ENCODE measurements at places on chromosomes 4 and X.

DNA sequence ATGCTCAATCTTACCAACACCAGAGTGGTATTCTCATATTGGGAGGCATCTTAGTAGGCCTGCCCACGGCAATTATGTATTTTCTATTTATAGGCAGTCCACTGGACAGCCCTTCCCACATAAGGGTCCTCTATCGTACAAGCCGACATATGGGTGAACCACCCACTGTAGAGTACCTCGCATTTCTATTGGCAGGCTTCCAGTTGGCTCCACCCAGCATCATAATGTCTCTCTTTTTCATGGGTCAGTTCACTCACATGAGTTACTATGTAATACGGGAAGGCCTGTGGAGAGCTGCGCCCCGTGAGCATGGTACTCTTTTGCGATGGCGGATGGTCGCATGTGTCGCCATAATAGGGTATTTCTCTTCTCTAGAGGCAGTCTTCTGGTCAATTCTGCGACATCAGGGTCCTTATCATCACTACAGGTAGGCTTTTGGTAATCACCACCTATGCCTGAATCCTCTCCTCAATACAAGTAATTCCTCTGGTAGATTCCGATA is 29.4 kb upstream of the FOXR2 start:
- H3K27ac ChIP-seq = no peak overlapping the region
- H3K36me3 ChIP-seq = no peaks in the 10 kb centered on the region
- H3K4me1 ChIP-seq = no peaks in the 10 kb centered on the region
- no peak overlapping the region for H3K4me3 ChIP-seq
- H3K27me3 ChIP-seq = no peaks in the 10 kb centered on the region
- DNase-seq = no peak

- no peak overlapping the region for H3K4me3 ChIP-seq
- DNase-seq = no peak
- H3K36me3 ChIP-seq = no peaks in the 10 kb centered on the region
- H3K27me3 ChIP-seq = no peaks in the 10 kb centered on the region
- no peaks in the 10 kb centered on the region for H3K4me1 ChIP-seq
- H3K27ac ChIP-seq = no peak overlapping the region
Observed at GRCh38 chr4:72394012-72394663, 174.9 kb downstream of the ADAMTS3 start.

DNA sequence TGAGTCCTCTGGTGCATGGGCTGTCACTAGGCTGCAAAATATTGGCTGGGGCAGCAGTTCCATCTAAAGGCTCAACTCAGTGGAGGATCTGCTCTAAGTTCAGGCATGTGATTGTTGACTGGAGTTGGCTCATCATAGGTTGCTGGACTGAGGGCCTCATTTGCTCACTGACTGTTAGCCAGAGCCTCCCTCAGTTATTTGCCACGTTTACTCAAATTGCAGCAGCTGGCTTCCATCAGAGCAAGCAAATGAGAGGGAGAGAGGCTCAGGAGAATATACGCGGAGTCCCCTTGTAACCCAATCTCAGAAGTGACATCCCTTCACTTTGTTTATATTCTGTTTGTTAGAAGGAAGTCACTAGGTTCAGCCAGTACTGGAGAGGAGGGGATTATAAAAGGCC is 54.1 kb downstream of the BMP3 start:
- no peaks in the 10 kb centered on the region for H3K36me3 ChIP-seq
- no peak overlapping the region for H3K4me3 ChIP-seq
- no peaks in the 10 kb centered on the region for H3K27me3 ChIP-seq
- DNase-seq = no peak

DNA sequence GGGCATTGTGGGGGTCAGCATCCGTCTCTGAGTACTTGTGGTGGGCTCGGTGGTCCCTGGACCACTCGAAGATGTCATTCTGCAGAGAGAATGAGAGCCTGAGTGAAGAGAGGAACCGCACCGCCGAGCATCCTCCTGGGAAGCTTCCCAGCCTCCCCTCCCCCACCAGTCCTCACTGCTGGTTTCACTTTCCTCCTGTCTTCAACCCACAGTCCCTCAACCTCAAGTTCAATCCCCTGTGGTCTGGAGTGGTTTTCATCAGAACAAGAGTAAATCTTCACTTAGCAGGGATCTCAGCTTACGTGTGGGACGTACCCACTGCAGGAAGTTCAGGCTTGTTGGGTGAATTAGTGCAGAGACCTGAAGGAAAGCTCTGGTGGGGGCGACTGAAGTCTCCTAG is 117.8 kb downstream of the SCD5 start:
- peaks cover 12% of the 10 kb centered on the region for H3K4me1 ChIP-seq
- no peak for DNase-seq
- no peak overlapping the region for H3K27ac ChIP-seq

DNA sequence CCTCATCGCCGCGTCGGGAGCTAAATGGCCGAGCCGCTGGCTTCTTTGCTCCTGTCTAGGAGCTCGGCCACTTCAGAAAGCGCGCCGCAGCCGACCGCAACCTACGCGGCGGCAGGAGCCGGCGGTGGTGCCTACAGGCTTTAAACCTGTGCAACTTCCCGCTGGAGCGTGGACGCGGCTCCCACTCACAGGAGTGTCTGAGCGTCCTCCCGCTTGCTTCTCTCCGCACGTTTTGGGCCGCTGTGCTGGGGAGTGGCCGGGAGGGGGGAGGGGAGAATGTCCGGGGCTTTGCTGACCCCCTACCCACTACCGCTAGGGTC is 1.0 kb downstream of the NHSL2 start:
- no peak for DNase-seq
- no peaks in the 10 kb centered on the region for H3K36me3 ChIP-seq
- peak overlapping the region; percentile 57 for H3K27ac ChIP-seq
- no peaks in the 10 kb centered on the region for H3K27me3 ChIP-seq

DNA sequence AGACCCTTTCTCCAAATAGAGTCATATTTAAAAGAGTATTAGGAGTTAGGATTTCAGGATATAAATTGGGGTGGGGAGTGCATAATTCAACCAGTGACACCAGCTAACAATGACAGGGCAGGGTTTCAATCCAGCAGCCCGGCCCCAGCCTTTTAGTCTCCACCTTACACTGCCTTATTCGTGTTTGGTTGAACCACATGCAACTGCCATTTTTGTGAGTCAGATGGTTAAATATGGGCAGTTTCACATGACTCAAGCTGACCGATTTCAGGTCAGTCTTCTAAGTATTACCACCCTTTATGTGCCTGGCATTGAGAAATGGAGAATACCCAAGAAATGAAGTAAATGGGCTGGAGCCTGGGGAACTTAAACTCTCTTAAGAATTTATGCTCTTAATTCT is 102.8 kb downstream of the STOX2 start:
- no peaks in the 10 kb centered on the region for H3K4me1 ChIP-seq
- no peaks in the 10 kb centered on the region for H3K27me3 ChIP-seq
- no peak overlapping the region for H3K27ac ChIP-seq
- no peak overlapping the region for H3K4me3 ChIP-seq
- DNase-seq = no peak

GRCh38 chr4:36823199-36823967 is 421.2 kb upstream of the NWD2 start:
- H3K36me3 ChIP-seq = no peaks in the 10 kb centered on the region
- no peak overlapping the region for H3K27ac ChIP-seq
- H3K27me3 ChIP-seq = no peaks in the 10 kb centered on the region

DNA sequence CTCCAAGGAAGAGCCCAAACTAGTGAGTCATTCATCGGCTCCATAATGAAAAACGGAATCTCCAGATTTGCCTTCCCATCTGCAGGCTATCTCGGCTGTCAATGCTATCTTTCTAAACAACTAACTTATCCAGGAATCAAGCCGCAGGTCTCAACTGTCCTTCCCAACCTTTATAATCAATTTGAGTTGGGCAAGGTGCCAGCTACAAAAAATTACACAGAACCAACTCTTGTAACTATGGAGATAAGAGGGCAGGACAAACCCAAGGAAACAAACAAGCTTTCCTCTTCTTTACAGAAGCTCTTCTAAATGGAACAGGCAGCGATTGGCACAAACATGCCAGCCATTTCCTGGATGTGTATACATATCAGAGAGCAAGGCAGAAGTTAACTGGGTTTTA is 61.2 kb upstream of the RAI2 start:
- no peaks in the 10 kb centered on the region for H3K4me1 ChIP-seq
- no peaks in the 10 kb centered on the region for H3K36me3 ChIP-seq
- DNase-seq = no peak
- no peak overlapping the region for H3K4me3 ChIP-seq
- no peaks in the 10 kb centered on the region for H3K27me3 ChIP-seq

- peaks cover 12% of the 10 kb centered on the region for H3K4me1 ChIP-seq
- H3K27ac ChIP-seq = peak overlapping the region; percentile 18
- H3K4me3 ChIP-seq = peak overlapping the region; percentile 68
Observed at GRCh38 chr4:127622921-127623796, 9.6 kb upstream of the INTU start.

- H3K36me3 ChIP-seq = no peaks in the 10 kb centered on the region
- no peaks in the 10 kb centered on the region for H3K27me3 ChIP-seq
- H3K4me3 ChIP-seq = no peak overlapping the region
- no peaks in the 10 kb centered on the region for H3K4me1 ChIP-seq
- no peak overlapping the region for H3K27ac ChIP-seq
Observed at GRCh38 chr4:18698119-18698883, 676.7 kb upstream of the LCORL start.

- H3K36me3 ChIP-seq = no peaks in the 10 kb centered on the region
- no peaks in the 10 kb centered on the region for H3K27me3 ChIP-seq
Observed at GRCh38 chrX:38382663-38383062, 30.3 kb downstream of the OTC start.

GRCh38 chrX:115226929-115227328 is 7.0 kb downstream of the LRCH2 start:
- H3K27me3 ChIP-seq = no peaks in the 10 kb centered on the region
- no peaks in the 10 kb centered on the region for H3K36me3 ChIP-seq
- no peak for DNase-seq
- no peak overlapping the region for H3K4me3 ChIP-seq
- H3K27ac ChIP-seq = no peak overlapping the region

DNA sequence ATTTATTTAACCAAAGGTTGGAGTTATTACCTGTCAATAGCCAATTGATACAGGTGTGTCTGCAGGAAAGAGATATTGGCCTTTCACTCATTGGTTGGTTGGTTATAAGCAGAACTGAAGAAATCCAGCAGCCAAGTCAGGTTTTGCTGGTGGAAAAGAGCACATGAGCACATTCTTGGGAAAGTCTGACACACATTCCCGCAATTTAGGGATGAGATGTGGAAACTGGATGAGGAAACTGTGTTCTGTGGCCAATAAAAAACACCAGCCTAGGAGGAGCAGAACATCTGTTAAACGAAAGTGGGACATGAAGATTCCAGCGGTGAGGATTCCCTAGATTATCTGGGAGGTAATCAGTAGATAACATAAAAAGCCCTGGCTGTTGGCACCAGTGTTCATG is 567.4 kb upstream of the CPEB2 start:
- no peaks in the 10 kb centered on the region for H3K4me1 ChIP-seq
- H3K4me3 ChIP-seq = no peak overlapping the region
- no peak overlapping the region for H3K27ac ChIP-seq
- DNase-seq = no peak

DNA sequence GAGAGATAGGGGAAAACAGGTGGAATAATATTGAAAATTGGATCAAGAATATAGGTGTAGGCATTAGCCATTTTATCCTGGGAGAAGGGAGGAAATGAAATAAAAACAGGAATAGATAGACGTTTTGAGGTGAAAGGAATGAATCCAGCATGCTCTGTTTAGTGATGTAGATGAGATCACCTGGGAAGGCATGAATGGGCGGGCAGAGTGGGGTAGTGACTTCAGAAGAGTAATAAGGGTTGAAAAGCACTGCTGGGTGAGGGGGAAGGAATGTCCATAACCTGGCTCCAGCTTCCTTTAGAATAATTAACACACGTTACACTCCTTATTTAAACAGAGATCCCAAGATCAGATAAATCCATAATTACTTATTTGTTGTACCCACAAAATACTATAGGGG is 191.1 kb upstream of the ANXA3 start:
- H3K36me3 ChIP-seq = no peaks in the 10 kb centered on the region
- H3K27me3 ChIP-seq = no peaks in the 10 kb centered on the region
- no peak overlapping the region for H3K4me3 ChIP-seq
- no peak for DNase-seq
- H3K4me1 ChIP-seq = no peaks in the 10 kb centered on the region
- H3K27ac ChIP-seq = no peak overlapping the region

GRCh38 chrX:84188320-84188834 is 378 bp upstream of the RPS6KA6 start:
- peak overlapping the region; percentile 13 for H3K27ac ChIP-seq
- peak overlapping the region; percentile 53 for H3K4me3 ChIP-seq
- no peaks in the 10 kb centered on the region for H3K27me3 ChIP-seq
- DNase-seq = no peak
- no peaks in the 10 kb centered on the region for H3K36me3 ChIP-seq

DNA sequence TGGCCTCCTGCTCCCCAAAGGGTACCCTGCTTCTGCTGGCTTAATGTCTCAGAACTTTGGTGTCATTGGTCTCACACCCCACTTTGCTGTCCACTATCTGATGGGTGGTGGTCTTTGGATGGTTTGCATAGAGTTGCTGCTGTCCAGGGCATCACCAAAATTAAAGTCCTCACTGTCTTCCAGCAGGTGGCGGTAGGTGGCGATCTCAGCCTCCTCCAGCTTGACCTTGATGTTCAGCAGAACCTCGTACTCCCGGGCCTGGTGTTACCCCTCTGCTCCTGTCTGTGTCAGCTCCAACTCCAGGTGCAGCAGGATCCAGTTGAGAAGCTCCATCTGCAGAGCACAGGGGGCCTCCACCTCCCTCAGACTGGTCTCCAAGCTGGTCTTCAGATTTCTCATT is 1169.5 kb upstream of the PABPC4L start:
- DNase-seq = no peak
- no peaks in the 10 kb centered on the region for H3K36me3 ChIP-seq
- no peak overlapping the region for H3K4me3 ChIP-seq
- H3K27ac ChIP-seq = no peak overlapping the region
- no peaks in the 10 kb centered on the region for H3K4me1 ChIP-seq

DNA sequence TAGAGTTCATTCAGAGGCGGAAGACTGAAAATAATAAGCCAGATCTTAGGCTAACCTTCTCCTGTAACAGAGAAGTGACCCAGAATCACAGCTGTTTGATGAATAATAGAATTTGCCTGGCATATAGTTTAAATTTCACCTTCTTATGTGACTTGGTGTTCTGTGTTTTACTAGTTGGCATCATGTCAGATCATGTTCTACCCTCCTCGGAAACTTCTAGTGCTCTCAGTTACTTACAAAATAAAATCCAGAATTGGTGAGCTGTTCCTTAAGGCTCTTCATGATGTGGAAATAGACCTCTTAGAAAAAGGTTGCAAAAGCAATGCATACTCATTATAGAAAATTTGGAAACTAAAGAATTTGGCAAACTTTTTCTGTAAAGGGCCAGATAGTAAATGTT is 31.1 kb downstream of the TMEM164 start:
- H3K27me3 ChIP-seq = no peaks in the 10 kb centered on the region
- no peaks in the 10 kb centered on the region for H3K36me3 ChIP-seq
- no peak for DNase-seq
- H3K4me3 ChIP-seq = no peak overlapping the region
- no peaks in the 10 kb centered on the region for H3K4me1 ChIP-seq

All from vagina (tissue), 2 donors.